ENCODE measurements at places on chromosomes 3 and 15. TPM values are rescaled to one million over a fixed set of nuclear protein-coding genes. Genes with fewer than 3 reads are reported as not detected.

The GOLGA8R gene
- 6.9 TPM for total RNA-seq

The GP5 gene
- total RNA-seq, result 12.8 TPM

The TMC3 gene
- not detected for total RNA-seq

The PATL2 gene
- 69.9 TPM for total RNA-seq

The XIRP1 gene
- not detected for total RNA-seq

DNA sequence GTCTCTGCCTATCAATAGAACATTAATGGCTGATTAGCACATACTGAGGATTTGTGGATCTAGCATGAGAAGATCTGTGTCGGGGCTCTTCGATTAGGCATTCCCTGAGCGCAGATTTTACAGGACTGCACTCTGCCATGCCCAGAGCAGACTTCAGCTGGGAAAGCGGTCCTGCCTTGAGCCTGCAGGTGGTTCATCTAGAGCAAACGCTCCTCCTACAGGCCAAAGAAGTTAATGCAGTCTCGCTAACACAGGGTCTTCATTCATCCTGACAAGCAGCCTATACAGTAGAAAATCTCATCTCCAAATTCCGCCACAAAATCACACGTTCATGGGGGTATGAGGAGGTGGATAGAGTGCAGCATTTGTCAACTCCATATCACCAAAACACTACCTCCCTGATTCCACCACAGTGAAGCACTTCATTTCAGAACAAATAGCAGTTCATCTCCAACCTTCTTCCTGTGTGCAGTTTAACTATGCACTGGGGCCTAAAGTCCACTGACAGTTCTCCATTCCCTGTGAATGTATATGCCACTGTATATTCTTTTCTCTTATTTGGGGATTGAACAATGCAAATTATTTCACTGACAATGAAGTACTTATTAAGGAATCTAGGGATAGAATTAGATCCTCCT lies 405.8 kb downstream of the IGSF11 start:
- no peak overlapping the region for H3K4me3 ChIP-seq
- peaks cover 1% of the 10 kb centered on the region for H3K27me3 ChIP-seq
- no peaks in the 10 kb centered on the region for H3K36me3 ChIP-seq
- no peak for DNase-seq
- no peak overlapping the region for H3K27ac ChIP-seq
- no peaks in the 10 kb centered on the region for H3K4me1 ChIP-seq

- H3K27ac ChIP-seq, result no peak overlapping the region
- no peaks in the 10 kb centered on the region for H3K36me3 ChIP-seq
- H3K4me3 ChIP-seq, result no peak overlapping the region
- peaks cover 3% of the 10 kb centered on the region for H3K27me3 ChIP-seq
- H3K4me1 ChIP-seq, result no peaks in the 10 kb centered on the region
Measured at GRCh38 chr3:144431134-144431533, 459.5 kb downstream of the DIPK2A start.

GRCh38 chr3:27479806-27480543 lies 4.2 kb downstream of the SLC4A7 start:
- DNase-seq, result no peak
- H3K36me3 ChIP-seq, result peaks cover 11% of the 10 kb centered on the region
- H3K4me1 ChIP-seq, result peaks cover 68% of the 10 kb centered on the region
- no peaks in the 10 kb centered on the region for H3K27me3 ChIP-seq
- peak overlapping the region; percentile 88 for H3K27ac ChIP-seq

DNA sequence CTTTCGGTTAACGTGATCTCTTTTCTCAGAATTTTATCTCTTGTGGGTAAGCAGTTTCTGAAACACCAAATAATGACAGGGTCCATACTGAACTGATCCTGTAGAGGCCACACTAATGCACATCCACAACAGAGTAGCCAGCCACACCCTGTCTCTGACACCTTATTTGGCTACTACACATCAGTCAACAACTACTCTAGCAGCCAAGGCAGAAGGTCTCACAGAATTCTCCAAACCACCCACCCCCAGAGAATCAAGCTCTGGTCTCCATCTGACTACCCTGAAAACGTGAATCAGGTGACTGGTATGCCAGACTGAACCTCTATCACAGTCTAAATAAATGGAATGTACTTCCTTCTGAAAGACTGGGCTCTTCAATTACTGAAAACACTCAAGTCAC lies 38.0 kb downstream of the EDC3 start:
- no peak for DNase-seq
- H3K36me3 ChIP-seq, result no peaks in the 10 kb centered on the region
- H3K4me3 ChIP-seq, result no peak overlapping the region
- peaks cover 15% of the 10 kb centered on the region for H3K4me1 ChIP-seq
- peak overlapping the region; percentile 22 for H3K27ac ChIP-seq

DNA sequence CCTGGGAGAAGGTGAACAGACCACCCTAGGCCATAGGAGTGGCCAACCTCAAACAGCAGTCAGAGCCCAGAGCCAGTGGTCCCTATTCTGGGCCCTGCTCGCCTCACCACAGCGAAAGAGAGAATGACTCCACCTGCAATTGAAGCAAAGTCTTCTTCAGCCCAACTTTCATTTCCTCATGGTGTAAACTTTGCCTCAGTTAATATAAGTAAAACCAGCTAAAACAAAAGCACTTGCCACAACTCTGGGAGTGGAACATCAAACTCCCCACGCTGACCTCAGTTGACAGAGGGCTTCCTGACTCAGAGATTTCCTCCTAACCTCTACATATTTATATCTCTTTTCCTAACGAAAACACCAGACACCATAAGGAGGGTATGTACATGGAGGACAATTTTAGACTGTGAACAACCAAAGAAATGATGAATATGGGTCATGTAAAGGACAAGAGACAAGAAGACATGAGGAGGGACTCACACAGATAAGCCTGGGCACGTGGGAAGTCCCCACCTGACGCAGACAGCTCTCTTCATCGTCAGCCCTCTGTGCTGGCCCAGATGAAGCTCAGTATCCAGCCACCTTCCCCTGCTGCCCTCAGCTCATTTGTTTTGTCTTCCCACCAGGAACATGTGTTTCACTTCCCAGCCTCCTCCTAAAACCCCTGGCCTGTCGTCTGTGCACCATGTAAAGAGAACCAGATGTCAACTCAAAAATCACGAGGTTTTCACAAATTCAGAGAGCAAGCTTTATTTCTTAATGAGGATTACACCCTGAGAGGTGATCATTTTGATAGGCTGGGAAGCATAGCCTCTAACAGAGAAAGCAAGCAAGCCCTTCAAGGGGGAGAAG lies 140.9 kb downstream of the KCNMB2 start:
- H3K27me3 ChIP-seq, result peaks cover 14% of the 10 kb centered on the region
- no peak overlapping the region for H3K4me3 ChIP-seq
- no peak overlapping the region for H3K27ac ChIP-seq
- no peaks in the 10 kb centered on the region for H3K36me3 ChIP-seq
- no peak for DNase-seq

DNA sequence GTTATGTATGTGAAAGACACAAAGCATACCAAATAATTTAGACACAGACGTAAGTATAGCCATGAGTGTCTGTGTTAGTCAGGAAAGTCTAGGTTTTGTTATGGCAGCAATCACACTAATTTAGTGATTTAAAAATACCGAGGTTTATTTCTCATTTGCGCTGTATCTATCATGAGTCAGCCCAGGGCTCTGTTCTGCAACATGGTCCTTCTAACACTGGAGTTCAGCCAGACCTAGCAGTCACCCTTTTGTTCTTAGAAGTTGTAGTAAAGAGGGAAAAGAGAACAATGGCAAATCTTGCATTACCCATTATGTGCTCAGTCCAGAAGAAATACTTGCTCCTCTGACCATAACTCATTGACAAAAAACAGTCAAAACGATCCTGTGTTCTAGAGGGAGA lies 311.5 kb downstream of the NLGN1 start:
- no peaks in the 10 kb centered on the region for H3K36me3 ChIP-seq
- H3K4me3 ChIP-seq, result no peak overlapping the region
- no peaks in the 10 kb centered on the region for H3K27me3 ChIP-seq
- DNase-seq, result no peak
- no peaks in the 10 kb centered on the region for H3K4me1 ChIP-seq
- H3K27ac ChIP-seq, result no peak overlapping the region

- H3K4me3 ChIP-seq, result no peak overlapping the region
- no peaks in the 10 kb centered on the region for H3K36me3 ChIP-seq
- DNase-seq, result no peak
- H3K27ac ChIP-seq, result no peak overlapping the region
- no peaks in the 10 kb centered on the region for H3K4me1 ChIP-seq
Measured at GRCh38 chr3:62183087-62183486, 190.3 kb downstream of the FEZF2 start.

DNA sequence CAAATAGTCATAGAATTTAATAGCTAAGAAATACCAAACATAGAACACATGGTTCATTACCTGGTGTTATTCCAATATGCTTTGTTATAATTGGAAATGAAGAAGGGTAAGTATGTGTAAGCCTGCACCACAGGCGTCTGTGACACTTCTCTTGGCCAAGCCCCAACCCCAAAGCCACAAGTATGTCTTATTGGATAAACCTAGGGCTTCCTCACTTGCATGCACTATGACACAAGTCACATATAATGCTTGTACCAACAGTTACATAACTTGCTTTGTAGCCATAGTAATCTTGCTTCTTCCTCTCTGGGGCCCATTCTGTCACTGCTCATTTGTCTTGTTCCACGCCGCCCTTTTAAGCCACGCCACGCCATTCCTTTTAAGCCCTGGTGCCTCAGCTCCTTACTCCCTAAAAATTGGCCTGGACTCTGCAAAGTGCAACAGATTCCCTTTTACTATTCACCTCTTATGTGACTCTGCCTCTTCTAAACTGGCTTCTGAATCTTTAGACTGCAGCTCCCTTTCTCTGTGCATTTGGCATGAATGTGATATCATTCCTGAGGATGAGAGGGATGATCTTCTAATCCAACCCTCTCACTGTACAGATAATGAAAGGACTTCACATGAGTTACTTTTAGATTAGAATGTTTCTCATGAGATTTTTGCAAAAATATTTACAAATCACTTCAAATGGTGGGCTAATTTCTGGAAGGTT lies 48.1 kb upstream of the EPHA3 start:
- H3K4me3 ChIP-seq, result no peak overlapping the region
- no peak overlapping the region for H3K27ac ChIP-seq
- H3K27me3 ChIP-seq, result no peaks in the 10 kb centered on the region
- H3K36me3 ChIP-seq, result no peaks in the 10 kb centered on the region
- DNase-seq, result no peak
- H3K4me1 ChIP-seq, result no peaks in the 10 kb centered on the region

DNA sequence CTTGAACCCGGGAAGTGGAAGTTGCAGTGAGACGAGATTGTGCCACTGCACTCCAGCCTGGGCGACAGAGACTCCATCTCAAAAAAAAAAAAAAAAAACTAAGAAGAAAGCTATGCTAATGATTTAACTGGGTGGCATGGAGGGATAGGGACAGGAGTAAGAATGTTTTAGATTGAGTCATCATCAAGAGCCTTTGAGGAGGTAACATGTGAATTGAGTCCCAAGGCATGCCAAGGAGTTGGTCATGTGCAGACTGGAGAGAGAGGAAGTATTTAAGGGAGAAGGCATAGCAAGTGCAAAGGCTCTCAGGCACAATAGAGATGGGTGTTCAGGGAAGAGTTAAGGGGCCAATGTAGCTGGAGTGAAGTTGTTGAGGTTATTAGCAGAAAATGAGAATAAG lies 9.1 kb downstream of the BNC1 start:
- H3K27me3 ChIP-seq, result peaks cover 45% of the 10 kb centered on the region
- H3K4me1 ChIP-seq, result no peaks in the 10 kb centered on the region
- no peaks in the 10 kb centered on the region for H3K36me3 ChIP-seq
- no peak overlapping the region for H3K4me3 ChIP-seq
- DNase-seq, result no peak
- H3K27ac ChIP-seq, result no peak overlapping the region

DNA sequence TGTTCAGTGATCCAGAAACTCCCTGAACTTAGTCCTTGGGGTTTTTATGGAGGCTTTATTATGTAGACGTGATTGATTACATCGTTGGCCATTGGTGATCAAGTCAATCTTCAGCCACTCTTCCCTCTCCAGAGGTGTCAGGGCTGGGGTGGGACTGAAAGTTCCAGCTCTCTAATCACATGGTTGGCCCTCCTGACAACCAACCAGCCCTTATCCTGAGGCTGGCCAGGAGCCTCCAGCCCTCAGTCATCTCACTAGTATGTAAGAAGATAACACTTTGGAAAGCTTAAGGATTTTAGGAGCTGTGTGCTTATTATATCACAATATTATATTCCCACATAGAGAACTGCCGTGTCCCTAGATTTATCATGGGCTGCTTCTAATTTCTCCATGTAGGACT lies 142.3 kb downstream of the VPS8 start:
- no peak overlapping the region for H3K4me3 ChIP-seq
- peaks cover 38% of the 10 kb centered on the region for H3K36me3 ChIP-seq
- peaks cover 7% of the 10 kb centered on the region for H3K4me1 ChIP-seq
- no peaks in the 10 kb centered on the region for H3K27me3 ChIP-seq

- DNase-seq, result no peak
- no peaks in the 10 kb centered on the region for H3K36me3 ChIP-seq
- H3K4me1 ChIP-seq, result no peaks in the 10 kb centered on the region
Measured at GRCh38 chr3:43960448-43960840, 269.7 kb downstream of the ABHD5 start.

DNA sequence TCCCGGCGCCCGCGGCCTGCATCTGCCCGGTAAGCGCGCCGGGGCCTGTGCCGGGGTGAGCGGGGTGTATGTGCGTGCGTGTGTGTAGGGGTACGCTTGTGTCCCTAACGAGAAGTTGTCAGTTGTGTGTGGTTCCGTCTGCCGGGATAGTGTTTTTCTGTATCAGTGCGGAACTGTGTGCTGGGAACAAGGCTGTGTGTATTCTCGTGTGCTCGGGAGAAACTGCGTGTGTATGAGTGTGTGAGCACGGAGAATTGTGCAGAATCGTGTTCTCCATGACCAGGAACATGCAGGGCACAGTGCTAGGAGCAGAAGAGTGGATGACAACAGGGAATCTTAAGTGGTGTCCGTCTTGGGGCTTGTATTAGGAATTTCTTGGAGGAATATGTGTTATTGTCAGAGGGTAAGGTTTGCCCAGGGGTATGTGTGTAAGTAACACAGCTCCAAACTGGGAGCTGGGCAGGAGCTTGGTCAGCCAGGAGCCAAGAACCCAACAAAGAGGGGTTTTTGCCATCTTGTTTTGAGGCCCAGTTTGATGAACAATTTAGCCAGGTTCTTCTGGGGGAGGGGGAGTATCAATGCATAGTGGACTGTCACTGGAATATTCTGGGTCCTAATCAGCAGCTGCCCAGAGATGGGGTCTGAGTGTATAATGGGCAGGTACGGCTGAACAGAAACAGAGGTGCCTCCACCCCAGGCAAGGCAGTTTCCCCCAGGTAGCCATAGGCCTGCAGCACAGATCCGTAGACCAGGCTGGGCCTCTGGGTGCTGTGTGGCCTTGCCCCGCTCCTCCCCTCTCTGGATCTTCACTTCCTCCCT lies 2.1 kb downstream of the ISL2 start:
- no peaks in the 10 kb centered on the region for H3K36me3 ChIP-seq
- H3K27ac ChIP-seq, result no peak overlapping the region
- DNase-seq, result no peak
- H3K4me3 ChIP-seq, result peak overlapping the region; percentile 87

GRCh38 chr3:43996379-43997301 lies 245.0 kb upstream of the TOPAZ1 start:
- peaks cover 75% of the 10 kb centered on the region for H3K27me3 ChIP-seq
- DNase-seq, result no peak

GRCh38 chr15:38463893-38464292 lies 10.0 kb downstream of the FAM98B start:
- no peak overlapping the region for H3K27ac ChIP-seq
- H3K27me3 ChIP-seq, result no peaks in the 10 kb centered on the region
- H3K36me3 ChIP-seq, result peaks cover 24% of the 10 kb centered on the region
- H3K4me3 ChIP-seq, result no peak overlapping the region
- peaks cover 18% of the 10 kb centered on the region for H3K4me1 ChIP-seq
